ENCODE measurements at places on chromosomes 5 and 9.

DNA sequence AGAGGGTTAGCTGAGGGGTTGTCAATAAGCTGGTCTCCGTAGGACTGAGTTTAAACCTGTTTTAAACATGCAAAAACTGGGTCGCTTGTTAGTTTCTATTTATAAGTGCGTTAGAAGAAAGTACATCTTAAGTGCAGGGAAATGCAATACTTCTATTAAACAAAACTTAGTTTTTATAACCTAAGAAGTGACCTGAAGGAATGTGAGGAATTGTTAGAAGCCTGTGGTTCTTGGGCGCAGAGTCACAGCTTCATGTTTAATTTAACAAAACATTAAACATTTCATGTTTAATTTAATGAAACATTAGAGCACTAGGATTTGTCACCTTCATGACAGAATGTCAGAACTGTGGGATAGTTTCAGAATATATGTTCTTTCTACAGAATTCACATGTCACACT, 469.2 kb upstream of the WWC1 start:
- DNase-seq, result no peak

- no peak for DNase-seq
Measured at GRCh38 chr9:4548811-4549725, 58.8 kb downstream of the SLC1A1 start.

GRCh38 chr5:150448334-150448733, 1.2 kb downstream of the RPS14 start:
- DNase-seq, result no peak

GRCh38 chr9:17907779-17908508, 329.1 kb downstream of the SH3GL2 start:
- DNase-seq, result no peak

DNA sequence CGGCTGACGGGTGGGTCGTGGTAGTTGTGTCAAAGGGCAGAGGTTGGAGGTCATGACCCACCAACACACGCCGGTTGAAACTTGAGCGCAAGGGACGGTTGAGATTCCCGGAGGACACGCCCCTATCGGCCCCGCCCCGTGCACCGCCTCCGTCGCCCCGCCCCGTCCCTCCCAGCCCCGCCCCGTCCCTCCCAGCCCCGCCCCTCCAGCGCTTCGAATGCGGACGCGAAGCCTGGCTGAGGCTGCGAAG, 226 bp upstream of the RANBP17 start:
- no peak for DNase-seq

- no peak for DNase-seq
Measured at GRCh38 chr5:59328709-59329296, 564.7 kb downstream of the PDE4D start.

GRCh38 chr9:104319685-104320084, 184.4 kb upstream of the OR13F1 start:
- no peak for DNase-seq

DNA sequence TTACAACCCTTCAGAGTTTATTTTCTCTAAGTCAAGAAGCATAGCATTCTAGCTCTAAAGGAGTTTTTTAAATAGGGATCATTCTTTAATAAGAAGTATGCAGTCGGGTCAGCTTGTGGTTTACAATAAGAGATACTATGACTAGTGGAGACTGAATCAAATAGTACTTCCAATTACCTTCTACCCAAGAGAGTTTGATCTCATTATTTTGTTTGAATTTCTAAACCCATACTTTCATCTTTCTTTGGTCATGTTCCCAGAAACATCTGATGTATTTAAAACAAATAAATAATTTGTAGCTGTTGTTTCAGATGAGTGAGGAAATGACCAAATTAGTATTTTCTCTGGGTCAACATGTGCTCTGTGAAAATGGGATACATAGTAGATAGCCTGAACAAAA, 160.2 kb upstream of the CDH6 start:
- DNase-seq, result no peak

DNA sequence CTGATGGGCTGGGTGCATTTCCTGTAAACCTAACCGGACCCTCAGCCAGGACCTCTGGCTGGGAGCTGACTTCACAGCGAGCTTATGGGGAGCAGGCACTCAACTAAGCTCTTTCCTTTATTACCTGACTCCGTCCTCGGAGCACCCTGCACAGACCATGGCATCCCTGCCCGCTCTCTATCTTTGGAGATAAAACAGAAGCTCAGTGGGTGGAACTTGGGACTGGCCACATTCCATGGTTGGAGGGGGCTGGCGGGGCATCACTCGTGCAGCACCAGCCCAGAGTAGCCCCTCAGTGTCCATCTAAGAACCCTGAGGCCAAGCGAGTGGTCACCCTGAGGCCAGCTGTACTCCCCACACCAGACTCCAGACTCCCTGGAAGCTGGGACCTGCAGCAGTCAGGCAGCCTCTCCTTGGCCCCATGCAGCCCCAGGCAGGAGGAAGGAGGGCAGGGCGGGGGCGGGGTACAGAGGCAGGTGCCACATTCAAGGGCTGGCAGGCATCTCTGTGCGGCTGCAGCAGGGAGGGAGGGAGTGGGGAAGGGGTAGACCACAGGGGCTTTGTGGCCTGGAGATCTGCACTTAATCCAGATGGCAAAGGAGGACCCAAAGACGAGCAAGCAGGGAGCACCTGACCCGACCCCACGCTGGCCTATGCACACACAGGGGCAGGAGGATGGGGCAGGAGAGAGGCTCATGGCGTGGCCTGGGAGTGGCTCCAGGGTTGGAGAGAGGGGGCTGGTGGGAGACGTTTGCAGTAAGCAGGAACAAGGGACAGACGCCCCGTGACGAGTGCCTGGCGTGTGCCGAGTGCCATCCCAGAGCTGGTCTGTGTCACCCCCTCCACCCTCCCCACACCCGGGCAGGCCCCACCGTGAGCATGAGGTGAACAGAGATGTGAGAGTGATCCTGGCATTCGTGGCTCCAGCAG, 26.1 kb downstream of the GLT6D1 start:
- DNase-seq, result no peak

GRCh38 chr5:60701321-60701968, 1.5 kb upstream of the DEPDC1B start:
- DNase-seq, result no peak

DNA sequence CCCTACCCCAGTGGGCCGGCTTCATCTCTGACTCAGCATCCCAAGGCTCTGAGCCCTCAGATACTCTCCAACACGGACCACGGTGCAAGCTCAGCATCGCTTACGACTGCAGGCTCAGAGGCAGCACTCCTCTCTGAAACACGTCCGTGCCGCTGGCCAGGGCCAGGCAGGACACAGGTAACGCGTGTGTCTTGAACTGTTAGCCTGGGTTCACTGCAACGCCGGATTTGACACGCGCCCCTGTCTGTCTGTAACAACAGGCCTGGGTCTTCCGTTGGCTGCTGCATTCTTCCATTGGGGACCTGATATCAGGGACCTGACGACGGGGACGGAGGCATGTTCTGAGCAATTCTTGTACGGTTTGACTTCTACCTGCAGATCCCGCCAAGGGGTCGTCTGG, 6.4 kb downstream of the SLC6A3 start:
- no peak for DNase-seq

GRCh38 chr9:3980771-3981170, 319.1 kb downstream of the GLIS3 start:
- no peak for DNase-seq

DNA sequence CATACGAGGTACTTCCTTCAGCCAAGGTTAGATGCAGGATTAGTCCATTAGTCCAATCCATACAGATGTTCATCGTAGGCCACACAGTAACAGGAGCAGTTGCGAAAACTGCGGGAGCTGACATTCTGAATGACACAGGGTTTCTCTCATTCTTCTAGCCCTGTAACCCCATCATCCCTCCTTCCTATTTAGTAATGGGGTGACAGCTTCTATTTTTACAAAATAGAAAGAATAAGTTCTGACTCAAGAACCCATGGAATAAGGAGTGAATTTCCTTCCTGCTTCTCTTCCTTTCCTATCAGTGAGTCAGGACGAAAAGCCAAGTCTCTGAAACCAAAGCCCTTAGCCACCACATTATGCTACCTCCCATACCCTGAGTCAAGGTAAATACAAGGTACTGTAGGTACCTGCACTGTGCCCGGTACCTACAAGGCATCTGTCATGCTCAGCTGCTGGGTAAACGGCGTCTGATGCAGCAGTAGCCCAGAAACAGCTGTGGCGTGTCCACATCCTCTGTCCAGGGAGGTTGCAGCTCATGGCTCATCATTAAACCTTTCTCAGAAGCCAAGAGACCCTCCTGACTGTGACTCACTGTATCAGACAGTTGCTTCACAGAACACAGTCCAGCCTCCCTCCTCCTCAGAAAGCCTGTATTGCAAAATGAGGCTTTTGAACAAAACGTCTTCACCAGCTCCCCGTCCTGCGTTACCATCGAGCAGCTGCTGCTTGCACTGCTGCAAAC, 84.2 kb downstream of the ESM1 start:
- DNase-seq, result no peak

DNA sequence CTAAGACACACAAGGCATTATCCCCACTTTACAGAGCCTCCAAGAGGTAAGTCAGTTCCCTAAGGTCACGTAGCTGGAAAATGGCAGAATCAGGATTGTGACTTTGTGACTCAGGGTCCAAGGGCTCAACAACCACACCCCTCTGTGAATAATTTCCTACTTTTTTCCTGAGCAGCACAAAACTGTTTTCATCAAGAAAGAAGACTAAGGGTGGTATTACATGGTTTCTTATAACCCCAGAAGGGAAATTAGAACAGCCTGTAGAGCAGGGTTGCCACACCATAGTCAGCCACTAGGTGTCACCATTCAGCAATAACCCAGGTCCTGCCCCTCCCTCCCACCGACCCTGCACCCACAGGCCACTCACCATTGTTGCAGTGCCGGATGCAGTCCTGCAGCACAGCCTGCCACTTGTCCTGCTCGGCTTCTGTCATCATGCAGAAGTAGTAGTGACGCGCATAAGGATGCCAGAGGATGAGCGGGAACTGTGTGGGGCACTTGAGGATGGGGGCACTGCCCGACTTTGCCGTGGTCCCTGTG, 72.1 kb downstream of the LRSAM1 start:
- no peak for DNase-seq

- no peak for DNase-seq
Measured at GRCh38 chr9:18666348-18666747, 192.4 kb downstream of the ADAMTSL1 start.

DNA sequence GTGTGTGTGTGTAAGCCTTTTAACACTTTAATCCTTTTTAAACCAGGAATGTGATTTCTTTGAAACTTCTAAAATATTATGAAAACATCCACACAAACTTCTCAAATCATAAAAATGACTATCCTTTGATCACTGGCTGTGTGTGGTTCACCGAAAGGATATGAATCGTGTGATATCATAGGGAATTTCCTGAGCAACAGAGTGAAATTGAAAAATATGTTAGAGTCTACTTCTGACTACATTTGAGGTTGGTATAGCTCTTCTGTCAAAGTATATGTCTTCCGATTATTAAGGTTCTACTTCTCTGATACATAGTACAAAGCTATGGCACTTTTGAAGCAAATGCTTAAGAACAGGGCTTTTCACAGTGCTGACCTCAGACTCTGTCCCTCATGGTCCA, 40.3 kb downstream of the RGMB start:
- no peak for DNase-seq
